Stimulated activated CD4-positive, alpha-beta T cell treated with anti-CD3 and anti-CD28 coated beads, Interleukin-1b, Interleukin-23, amount 100 ng/mL, for 1 hour (primary cell): ENCODE measurements at places on chromosomes 3 and 15.

DNA sequence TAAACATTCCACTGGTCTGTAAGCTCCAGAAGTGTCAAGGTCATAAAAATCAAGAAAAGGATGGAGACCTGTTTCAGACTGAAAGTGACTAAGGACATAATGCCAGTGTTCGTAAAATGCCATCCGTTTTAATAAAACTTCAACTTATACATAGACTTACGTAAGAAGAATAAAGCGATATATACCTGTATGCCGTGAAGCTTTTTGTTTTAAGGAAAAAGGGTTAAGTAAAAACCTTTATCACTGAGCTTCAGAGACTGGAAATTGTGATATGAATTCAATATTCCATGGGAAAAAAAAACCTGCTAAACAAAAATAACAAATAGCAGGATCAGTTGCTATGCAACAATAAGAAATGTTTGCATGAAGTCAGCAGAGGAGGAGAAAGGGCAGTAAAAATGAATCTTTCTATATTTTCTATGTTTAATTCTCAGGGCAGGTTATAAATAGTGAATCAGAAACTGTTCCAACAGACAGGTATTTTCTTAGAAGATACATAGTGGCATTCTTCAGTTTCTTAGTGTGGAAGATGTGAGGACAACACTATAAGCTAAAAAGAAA, 42.5 kb downstream of the CHSY1 start:
- no peak for DNase-seq

DNA sequence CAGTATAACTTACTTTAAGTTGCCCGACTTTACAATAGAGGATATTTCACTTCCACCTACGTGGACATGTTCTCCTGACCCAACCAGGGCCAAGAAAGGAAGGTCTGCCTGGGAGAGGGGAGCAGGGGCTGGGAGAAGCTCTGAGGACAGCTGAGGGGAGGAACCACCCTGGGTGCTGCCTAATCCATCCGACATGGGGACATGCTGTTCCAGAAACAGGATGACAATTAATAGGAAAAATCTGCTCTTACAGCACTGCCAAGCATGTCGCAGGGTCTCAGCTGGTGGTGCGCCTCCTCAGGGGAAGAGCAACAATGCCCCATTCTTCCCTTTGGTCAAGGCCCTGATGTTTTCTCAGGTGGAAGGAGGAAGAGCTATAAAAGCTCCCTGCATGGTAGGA, 132.3 kb downstream of the NTRK3 start:
- DNase-seq: no peak

- no peak for DNase-seq
Measured at GRCh38 chr3:122536632-122537001, 21.9 kb upstream of the KPNA1 start.

DNA sequence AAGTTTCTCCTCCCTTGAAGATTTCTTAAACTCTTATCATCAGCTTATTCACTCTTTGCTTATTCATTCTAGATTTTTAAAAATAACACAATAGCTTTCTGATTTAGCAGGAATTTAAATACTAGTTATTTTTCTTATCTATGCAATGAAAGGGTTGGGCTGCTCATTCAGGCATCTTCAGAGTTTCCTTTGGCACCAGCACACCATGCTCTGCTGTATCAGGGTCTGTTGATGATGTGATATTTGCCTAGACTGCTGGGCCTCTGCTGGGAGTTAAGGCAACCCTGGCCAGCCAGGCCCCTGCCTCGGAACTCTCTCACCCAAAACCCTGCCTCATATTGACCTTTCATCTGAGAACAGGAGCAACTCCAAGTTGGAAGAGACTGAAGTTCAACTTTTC, 35.0 kb downstream of the DRD3 start:
- no peak for DNase-seq

GRCh38 chr15:70610541-70610940, 152.8 kb downstream of the UACA start:
- DNase-seq: no peak

DNA sequence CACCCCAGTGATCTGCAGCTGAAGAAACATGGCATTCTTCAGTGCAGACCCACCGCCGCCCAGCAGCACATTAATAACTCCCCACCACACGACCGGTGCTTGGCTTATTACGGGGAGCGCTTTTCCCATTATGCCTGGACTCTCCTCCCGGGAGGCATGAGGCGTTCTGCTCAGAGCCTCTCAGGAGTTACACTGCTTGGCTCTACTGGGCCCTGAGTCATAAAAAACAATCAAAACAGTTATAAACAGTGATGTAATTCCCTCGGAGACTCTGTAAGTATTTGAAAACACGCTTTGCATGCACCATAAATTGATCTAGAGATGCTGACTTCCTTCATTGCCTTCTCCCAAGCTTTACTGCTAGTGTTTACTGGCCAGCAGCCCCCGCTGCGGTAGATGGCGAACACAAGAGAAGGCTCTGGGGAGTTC, 77.1 kb upstream of the SNRPA1 start:
- no peak for DNase-seq

DNA sequence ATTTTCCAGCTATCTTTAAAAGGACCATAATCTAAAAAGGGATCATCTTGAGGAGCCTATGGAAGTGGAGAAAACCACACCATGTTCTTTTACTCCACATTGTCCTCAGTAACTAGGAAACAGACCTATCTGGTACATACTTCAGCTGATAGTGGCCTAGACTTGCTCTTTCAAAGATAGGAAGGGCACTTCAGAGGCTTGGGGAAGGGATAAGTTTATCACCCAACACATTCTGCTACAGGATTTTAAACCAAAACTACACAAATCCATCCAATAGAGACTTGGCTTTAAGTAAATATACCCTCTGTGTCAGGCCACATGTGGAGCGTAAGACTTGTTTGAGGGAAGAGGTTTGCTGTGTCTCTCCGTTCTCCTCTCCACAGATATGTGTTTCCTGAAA, 35.4 kb downstream of the CP start:
- DNase-seq: no peak

DNA sequence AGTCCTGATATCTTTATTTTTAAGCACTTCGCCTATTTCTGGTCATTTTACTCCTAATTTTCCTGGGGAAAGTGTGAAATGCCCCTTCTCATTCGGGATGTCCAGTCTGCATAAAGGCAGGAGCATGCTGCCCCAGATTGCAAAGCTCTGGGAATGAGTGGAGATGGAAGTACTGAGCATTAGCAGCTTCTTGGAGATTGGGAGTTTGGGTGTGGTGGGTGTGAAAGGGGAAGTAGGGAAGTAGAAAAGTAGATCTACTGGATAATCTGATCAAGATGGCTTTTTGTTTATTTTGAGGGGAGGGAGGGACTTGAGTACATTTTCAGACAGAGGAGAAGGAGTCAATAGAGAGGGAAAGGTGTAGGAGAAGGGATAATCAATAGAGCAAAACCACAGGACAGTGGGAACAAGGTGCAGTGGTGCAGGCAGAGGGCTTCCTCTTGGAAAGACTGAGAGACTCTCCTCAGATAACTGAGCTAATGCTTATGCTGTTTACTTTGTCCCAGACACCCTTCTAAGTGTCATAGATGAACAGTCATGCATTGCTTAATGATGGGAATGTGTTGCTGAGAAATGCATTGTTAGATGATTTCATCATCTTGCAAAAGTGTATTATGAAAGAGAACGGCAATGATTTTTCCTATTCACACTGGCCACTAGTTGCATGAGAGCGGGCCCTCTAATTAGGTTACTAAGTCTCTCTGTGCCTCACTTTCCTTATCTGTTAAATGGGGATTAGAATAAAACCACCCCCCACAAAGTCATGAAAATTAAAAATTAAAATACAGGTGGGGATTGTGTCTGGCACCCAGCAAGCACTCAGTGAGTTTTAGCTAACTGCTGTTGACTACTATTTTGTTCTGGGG, 45.5 kb downstream of the PHLDB2 start:
- DNase-seq: no peak

DNA sequence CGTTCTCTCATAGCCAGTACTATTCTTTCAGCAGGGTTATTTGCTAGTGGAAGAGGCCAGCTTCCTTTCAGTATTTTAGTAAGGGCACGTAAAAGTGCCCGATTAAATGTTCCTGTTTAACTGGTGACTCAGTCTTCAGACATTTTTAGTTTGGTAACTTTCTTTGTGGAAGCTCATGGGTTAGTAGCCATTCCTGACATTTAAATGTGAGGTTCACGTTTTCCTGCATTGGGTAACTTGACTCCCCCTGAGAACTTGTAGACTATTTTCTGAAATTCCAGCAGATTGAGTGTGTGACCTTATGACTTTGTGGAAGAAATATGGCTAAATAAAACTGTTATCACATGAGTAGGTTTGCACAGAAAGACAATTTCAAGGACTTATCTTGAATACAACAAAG, 16.9 kb downstream of the ABHD2 start:
- no peak for DNase-seq

DNA sequence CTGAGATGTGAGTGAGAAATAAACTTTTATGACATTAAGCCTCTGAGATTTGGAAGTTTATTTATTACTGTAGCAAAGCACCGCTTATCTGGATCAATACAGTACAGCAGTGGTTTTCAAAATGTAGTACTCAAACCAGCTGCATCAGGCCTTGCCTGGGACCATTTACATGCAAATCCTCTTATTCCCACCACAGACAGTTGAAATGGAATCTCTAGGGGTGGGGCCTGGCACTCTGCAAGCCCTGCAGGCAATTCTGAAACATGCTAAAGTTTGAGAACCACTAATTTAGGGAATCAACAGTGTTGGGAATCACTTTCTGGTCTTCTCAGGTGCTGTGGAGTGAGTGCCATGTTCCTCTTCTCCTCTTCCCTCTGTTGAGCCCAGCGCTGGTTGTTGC, 77.8 kb upstream of the TAMM41 start:
- DNase-seq: no peak
